Substantia nigra (tissue), 51 donors: ENCODE measurements at places on chromosomes 2 and 18.

DNA sequence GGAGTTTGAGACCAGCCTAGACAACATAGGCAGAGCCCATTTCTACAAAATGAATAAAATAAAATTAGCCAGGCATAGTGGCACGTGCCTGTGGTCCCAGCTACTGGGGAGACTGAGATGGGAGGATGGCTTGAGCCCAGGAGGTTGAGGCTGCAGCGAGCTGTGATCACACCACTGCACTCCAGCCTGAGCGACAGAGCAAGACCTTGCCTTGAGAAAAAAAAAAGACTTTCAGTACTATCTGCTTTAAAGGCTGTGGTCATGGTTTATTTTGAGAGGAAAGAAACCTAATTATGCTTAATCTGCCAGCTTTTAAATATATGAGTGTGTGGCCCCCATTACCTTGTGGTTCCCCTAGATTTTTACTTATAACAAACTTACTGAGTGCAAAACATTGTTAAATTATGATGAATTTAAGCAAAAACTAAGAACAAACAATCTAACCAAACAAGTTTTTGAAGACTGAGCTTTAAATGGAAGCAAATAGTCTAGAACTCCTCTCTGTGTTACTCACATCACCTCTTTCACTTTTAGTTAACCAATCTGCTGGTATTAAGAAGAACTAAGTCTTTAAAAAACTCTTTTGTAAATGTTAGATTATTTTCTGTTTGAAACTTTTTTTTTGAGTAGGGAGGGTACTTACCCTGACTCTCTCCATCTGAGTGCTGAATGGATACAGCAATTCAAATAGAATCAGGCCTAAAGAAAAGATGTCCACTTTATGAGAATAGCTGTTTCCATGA lies 65.4 kb downstream of the EIF2AK3 start:
- DNase-seq, result no peak

GRCh38 chr2:20992201-20992711 lies 51.6 kb downstream of the APOB start:
- no peak for DNase-seq

GRCh38 chr2:25453199-25453905 lies 111.6 kb upstream of the DNMT3A start:
- no peak for DNase-seq

DNA sequence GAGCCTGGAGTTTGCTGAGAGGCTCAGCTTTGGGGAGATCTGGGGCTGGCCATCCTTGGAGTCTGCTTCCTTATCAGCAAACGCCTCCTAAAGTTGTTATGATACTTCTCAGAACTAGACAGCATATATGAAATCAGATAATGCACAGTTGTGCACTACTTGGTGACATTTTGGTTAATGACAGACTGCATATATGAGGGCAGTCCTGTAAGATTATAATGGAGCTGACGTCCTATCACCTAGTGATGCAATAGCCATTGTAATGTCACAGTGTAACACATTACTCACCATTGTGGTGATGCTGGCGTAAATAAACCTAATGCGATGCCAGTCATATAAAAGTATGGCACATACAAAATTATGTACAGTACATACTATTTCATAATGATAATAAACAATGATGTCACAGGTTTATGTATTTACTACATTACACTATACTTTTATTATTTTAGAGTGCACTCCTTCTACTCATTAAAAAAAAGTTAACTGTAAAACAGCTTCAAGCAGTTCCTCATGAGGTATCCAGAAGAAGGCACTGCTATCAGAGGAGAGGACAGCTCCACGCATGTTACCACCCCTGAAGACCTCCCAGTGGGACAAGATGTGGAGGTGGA lies 298.1 kb upstream of the REV1 start:
- DNase-seq, result no peak

GRCh38 chr18:48627216-48627615 lies 88.4 kb downstream of the CTIF start:
- DNase-seq, result no peak

GRCh38 chr2:177754492-177754873 lies 318.1 kb downstream of the PDE11A start:
- no peak for DNase-seq

DNA sequence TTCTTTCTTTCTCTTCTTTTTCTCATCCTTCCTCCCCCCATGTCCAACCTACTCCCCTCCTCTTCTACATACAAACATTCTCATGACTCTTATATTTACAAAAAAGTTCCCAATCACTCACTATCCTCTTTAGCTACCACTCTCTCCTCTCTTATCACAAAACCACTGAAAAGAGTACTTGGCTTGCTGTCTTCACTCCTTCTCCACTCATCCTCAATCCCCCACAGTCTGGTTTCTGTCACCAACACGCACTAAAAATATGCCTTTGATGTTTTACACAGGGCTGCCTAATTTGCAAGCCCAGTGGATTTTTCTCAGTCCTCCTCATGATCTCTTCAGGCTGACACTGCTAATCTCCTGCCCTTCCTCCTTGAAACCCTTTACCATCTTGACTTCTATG lies 159.5 kb downstream of the TNS1 start:
- no peak for DNase-seq

DNA sequence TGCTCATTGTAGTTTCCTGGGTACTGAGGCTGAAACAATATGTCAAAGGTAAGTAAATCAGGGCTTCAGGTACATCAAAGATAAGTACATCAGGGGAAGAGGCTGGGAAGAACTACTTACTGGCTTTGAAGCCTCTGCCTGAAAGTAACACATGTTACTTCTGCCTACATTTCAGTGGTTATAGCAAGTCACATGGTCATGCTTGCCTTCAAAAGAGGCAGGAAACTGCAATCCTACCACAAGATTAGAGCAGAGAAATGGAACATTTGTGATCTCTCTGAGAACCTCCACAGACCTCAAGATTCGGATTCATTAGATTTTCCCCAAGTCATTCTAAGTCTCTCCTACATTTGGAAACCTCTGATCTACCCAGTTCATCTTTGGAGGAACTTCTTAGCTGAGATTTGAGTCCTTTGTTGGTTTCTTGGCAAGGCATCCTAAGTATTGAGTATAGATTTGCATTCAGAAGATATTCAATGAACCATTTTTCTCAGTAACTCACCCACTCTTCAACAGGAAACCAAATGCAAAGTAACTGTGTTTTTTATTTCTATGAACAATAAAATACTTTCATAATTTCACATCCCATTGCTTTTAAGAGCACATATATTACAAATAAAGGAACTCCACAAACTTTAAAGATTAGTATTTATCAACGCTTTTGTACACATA lies 48.5 kb upstream of the CCDC195 start:
- no peak for DNase-seq

DNA sequence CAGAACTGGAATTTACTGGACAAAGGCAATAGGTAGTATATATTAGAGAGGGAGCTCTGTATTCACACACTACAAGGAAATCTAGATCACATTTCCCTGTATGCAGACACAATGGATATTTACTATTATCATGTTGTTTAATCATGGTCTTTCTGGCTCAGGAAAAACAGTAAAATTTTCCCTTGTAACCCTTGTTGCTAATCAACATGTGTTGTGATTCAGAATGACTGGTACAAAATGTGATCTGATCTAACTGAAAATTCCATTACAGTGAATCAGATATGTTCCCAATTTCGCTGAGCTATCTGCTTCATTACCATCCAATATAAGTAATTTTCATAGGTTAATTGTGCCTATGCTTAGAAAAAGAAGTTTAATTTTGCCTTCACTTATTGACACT lies 1109.7 kb downstream of the LRP1B start:
- no peak for DNase-seq

DNA sequence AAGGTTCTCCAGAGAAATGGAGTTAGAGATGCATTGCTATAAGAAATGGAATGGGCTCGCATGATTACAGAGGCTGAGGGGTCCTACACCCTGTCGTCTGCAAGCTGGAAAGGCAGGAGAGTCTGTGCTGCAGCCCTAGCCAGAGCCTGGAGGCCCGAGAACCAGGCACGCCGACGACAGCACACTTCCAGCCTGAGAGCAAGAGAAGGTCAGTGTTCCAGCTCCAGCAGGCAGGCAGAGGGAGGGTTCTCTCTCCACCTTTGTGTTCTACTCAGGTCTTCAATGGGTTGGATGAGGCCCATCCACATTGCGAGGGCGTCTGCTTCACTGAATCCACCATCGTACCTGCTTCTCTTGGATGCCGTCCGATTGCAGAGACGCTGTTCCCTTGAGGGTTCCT lies 177.6 kb upstream of the HDAC4 start:
- DNase-seq, result no peak

- no peak for DNase-seq
These were observed 177.3 kb upstream of the ARL4C start for GRCh38 chr2:234673961-234674759.

- no peak for DNase-seq
These were observed 232.3 kb downstream of the DYM start for GRCh38 chr18:49228187-49228586.

GRCh38 chr2:69213782-69214181 lies 173.2 kb downstream of the GFPT1 start:
- no peak for DNase-seq
